CD14-positive monocyte (primary cell): ENCODE measurements at places on chromosomes 5 and 9.

DNA sequence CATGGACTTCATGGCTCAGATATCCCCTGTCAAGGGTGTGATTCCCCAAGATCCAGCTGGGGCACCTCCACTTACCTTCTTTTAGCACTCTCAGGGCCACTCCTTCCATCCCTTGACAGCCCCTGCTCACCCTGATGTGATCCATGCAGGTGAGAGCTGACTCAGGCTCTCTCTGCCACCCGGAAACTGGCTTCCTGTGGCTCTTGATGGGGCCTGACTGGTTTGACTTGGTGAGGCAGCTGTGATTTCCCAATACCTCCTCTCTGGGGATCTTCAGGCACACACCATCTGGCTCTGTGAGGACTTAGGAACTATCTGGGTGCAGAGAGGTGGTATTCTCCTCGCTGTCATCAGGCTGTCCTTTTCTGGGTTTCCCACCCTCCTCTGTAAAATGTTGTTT, 7.9 kb upstream of the FAT2 start:
- no peak for DNase-seq

GRCh38 chr9:2120926-2121689, 106.0 kb downstream of the SMARCA2 start:
- DNase-seq, result no peak

- DNase-seq, result no peak
Measured at GRCh38 chr5:37120270-37120669, 128.9 kb downstream of the CPLANE1 start.

- no peak for DNase-seq
Measured at GRCh38 chr5:73311291-73312110, 137.1 kb downstream of the FOXD1 start.

DNA sequence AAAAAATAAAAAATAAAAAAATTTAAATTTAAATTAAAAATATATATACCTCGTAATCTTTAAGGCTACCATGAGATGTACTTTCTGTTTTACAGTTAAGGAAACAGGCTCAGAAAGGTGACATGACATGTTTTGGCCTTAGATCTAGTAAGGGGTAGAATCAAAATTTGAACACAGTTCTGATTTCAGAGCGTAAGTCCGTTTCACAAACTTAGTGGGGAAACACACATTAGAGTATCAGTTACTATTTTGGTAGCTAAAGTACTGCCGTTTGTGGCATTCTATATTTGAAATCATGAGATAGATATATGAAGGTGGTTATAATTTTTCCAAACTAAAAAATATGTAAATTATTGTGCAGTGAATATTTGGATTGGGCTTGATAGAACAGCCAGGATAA, 186.2 kb downstream of the DENND1A start:
- no peak for DNase-seq

DNA sequence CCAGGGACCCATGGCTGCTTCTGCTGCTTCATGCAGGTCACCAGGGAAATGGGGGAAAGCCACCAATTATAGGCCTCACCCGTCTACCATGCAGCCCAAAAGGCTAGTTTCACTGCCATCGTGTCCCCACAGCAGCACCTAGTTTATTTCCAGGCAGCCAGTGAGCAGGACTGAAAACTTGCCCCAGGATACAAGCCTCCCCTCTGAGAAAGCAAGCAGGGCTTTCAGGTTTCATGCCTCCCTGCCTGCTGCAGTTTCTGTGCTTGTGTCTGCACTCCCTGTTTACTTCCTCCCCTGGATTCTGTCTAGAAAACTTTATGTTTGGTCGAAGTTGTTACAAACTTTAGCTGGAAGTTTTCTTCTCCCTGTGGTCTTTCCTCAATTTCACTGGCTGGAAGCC, 319.1 kb downstream of the ANXA1 start:
- no peak for DNase-seq

- DNase-seq, result no peak
Measured at GRCh38 chr5:34749431-34749873, 89.5 kb upstream of the TTC23L start.

GRCh38 chr5:122264610-122265009, 47.4 kb upstream of the SNCAIP start:
- no peak for DNase-seq

GRCh38 chr5:140553657-140554056, 3.6 kb downstream of the SRA1 start:
- DNase-seq, result no peak

DNA sequence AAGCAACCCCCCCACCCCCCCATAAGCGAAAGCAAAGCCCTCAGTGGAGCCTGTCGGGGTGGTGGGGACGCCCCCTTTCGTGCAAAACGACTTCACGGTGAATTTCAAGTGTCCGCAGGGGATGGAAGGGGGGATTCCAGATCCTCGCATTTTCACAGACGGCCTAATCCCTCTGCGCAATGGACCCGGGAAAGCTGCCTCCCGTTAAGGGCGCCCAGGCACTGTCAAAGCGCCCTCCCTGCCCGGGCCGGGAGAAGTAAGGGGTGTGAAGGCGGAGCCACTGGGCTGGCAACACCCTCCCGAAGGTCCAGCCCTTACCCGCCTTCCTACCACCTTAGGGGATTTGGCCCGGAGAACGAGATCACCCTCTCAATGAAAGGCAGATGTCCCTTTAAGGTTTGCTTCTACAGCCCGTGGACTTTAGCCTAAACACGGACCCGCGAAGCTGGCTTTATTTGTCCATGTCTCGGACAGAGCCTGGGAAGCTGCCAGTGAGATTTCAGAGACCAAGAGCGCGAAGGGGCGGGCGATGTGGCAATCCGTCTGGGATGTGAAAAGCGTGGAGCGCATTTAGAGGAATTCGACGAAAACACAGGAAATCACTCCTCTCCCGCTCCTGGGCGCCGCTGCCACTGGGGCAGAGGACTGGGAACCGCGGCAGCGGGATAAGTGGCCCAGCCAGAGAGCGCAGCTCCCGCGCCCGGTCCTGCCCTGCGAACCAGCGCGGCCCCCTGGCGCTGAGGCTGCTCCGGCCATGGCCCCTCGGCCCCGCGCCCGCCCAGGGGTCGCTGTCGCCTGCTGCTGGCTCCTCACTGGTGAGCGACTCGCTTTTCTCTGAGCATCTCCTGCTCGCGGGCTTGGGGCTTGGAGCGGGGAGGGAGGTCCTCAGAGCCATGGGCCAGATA, at the start of the genes ITGA1 and PELO:
ITGA1 (plus strand) TSS at position 317 of the 905 bp plus-strand sequence; CDS start at position 755, 438 bp downstream.
PELO (plus strand) TSS at position 317 of the 905 bp plus-strand sequence. CDS start 12,479 bp downstream, outside the sequence.
- DNase-seq, result peak; percentile 35

DNA sequence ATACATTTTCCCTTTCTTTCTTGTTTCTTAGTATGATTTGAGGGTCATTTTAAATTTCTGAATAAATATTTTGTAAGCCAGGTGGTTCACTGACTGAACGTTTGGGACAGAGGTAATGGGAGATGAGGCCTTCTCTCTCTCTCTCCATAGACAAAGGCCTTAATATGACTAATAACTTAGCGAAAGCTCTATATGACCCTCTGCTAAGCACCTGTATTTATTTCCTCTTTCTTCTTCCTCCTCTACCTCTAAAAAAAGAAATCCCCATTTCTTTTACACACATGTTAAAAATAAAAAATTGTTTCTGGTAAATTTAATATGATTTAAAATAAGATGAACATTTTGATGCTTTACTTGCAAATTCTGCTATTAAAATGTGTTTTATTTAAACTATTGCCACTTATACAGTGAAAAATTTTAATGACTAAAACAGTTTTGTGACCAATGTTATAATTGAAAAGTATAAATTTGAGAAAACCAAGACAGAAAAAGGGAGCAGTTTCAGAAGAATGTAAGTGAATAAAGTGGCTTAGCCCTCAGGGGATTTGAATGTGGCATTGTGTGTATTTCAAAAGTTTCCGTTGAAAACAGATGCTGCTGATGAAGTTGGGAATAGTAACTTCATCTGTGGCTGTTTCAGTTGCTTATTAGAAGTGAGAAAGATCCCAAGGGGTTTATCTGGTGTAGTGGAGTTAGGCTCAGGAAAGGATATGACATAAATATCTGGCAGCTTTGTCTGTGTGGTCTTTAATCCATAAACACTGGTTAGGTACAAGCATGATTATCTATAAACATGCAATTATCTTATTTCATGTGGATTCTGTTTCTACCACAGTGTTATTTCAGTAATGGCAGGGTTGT, 128.6 kb upstream of the GRHPR start:
- DNase-seq, result no peak

DNA sequence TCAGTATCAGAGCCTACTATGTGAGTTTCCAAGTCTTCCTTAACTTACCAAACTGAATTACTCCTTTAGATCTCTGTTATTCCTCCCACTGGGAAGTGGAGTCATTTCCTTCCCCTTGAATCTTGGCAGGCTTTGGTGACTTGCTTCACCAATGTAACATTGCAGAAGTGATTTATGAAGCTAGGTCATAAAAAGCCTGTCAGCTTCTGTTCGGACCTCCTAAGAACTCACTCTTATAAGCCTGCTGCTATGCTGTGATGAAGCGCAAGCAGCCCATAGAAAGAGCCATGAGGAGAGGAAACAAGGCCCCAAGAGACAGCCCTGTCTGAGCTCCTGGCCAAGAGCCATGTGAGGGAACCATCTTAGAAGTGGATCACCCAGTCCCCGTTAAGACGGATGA, 14.2 kb upstream of the FOXB2 start:
- no peak for DNase-seq

GRCh38 chr5:144864118-144864517, 693.4 kb downstream of the KCTD16 start:
- DNase-seq, result no peak

DNA sequence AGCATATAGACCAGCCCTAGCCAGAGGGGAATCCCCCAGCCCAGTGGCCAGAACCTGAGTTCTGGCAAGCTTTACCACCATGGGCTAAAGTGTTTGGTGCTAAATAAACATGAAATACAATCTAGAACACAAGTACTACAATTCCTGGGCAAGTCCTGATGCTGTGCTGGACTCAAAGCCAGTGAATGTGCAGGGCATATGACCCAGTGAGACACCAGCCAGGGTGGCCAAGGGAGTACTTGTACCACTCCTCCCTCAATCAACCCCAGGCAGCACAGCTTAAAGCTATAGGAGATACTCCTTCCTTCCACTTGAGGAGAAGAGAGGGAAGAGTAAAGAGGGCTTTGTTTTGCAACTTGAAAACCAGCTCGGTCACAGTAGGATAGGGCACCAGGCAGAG, 63.6 kb downstream of the SSBP2 start:
- DNase-seq, result no peak

DNA sequence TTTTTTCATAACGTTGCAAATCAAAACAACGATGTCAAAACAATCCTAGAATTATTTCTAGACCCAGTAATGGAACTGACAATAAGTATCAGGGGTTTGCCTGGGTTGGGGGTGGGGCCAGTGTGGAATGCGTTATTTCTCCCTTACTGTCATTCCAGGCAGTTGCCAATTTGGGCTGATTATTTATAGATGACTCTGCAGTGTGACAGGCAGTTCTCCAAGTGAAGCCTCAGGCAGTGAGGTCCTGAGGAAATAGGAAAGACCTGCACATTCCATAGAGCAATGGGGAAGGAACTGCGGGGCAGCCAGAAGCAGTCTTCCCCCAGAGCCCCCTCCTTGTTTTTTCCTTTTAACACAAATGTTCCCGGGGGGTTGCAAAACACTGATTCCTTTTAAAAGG, 179.0 kb downstream of the YTHDC2 start:
- DNase-seq, result no peak

DNA sequence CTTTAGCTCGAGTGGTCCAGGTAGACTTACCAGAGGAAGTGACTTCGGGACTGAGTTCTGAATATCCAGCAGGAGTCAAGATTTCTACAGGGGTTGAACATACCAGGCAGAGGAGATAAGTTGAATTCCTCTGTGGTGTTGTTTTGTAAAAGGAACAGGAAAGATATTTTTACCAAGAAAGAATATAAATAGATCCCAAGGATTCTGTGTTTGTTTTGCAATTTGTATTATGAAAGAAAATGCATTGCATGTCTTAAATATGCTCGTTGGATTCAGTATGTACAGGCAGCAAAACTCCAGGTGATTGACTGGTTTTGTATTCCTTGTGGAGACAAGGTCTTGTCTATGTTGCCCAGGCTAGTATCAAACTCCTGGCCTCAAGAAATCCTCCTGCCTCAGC, 197.8 kb downstream of the FRMD3 start:
- no peak for DNase-seq

DNA sequence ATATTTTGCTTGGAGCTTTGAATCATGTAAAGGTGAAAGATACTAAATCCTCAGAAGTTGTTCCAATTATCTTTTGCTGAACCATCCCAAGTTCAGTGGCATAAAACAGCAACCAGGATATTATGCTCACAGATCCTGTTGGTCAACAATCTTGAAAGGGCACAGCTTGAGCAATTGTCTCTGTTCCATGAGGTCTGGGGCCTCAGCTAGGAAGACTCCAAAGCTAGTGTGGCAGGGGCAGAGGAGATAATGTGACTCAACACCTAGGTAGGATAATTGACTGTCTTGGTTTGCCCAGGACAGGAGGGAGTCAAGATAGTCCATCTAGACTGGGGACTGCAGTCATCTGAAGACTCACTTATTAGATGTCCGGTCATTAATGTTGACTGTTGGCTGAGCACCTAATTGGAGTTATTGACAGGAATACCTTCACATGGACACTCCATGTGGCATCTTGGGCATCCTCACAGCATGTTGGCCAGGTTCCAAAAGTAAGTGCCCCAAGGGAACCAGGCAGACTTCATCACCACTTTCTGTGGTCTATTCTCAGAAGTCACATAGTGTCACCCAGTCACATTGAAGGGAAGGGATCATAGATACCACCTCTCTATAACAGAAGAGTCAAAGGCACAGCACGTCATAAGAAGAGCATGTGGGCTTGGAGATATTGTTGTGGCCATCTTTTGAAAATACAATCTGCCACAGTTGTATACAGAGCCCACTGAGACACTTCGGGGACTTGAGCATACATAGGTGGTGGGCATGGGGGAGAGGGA, 88.4 kb upstream of the GPBP1 start:
- DNase-seq, result no peak

DNA sequence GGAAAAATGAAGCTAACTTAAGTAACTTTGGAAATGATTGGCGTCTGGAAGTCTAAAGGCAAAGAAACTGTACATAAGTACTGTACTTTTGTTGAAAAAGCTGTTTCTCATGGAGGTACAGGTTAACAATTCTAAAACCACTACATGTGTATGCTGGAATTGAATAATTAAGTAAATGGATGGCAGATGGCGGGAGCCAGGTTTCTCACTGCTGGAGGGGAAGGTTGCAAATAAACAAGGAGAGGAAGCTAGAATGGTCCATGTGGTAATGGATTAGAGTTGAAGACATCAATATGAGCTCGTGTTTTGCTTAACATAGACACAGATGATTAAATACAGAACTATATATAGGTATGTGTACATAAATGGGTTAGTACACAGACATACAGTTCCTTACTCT, 43.2 kb upstream of the ASTN2 start:
- DNase-seq, result no peak

DNA sequence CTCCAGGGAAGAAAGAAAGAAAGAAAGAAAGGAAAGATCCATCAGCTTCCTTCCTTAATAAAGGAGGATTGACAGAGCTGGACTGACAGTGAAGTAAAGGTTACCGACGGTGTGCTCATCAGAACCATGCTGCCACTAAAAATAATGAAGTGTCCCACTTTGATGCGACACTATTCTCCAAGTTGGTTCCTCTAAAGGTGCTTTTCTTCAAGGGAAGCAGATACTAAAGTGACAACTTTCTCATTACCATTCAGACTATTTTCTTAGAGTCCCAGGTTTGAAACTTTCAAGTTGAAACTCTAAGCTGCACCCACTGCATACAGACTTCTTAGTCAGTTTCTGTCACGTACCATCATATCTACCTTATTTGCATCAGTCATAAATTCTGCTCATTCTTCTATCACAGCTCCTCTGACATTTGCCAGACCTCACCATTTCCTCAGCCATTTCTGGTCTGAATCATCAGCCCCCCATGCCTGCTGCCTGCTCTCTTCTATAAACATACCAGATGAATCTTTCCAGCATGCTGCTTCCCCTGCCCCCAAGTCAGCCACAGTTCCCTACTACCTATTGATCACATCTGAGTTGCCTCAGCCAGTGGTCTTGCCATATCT, 177.6 kb downstream of the DEPDC1B start:
- DNase-seq, result peak; percentile 25

GRCh38 chr9:128025736-128026135, 41.4 kb downstream of the NAIF1 start:
- no peak for DNase-seq
